ENCODE measurements at places on chromosomes 12 and 14.

GRCh38 chr14:99672506-99673304 lies 11.4 kb upstream of the CYP46A1 start:
- peak; percentile 15 for DNase-seq

GRCh38 chr12:93939641-93940325 lies 208.6 kb upstream of the PLXNC1 start:
- DNase-seq: no peak

DNA sequence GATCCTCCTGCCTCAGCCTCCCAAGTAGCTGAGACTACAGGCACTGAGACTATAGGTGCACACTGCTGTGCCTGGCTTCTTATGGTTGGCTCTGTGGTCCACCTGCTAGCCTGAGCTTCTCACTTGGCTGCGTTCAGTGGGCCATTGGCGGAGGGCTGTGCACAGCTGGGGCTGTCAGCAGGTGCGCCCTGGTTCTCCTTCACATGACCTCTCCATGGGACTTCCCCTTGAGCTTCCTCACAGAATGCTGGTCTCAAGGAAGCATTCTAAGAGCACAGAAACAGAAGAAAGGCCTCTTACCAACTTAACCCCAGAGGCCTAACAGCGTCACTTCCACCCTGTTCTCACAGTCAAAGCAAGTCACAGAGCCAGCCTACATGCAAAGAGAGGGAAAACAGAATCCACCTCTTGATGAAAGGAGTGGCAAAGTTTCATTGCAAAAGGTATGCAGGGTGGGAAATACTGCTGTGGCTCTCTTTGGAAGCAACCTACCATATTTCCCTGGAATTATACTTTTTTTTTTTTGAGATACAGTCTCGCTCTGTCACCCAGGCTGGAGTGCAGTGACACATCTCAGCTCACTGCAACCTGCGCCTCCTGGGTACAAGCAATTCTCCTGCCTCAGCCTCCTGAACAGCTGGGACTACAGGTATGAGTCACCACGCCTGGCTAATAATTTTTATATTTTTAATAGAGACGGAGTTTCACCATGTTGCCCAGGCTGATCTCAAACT lies 9.3 kb downstream of the RILPL2 start:
- peak; percentile 55 for DNase-seq

DNA sequence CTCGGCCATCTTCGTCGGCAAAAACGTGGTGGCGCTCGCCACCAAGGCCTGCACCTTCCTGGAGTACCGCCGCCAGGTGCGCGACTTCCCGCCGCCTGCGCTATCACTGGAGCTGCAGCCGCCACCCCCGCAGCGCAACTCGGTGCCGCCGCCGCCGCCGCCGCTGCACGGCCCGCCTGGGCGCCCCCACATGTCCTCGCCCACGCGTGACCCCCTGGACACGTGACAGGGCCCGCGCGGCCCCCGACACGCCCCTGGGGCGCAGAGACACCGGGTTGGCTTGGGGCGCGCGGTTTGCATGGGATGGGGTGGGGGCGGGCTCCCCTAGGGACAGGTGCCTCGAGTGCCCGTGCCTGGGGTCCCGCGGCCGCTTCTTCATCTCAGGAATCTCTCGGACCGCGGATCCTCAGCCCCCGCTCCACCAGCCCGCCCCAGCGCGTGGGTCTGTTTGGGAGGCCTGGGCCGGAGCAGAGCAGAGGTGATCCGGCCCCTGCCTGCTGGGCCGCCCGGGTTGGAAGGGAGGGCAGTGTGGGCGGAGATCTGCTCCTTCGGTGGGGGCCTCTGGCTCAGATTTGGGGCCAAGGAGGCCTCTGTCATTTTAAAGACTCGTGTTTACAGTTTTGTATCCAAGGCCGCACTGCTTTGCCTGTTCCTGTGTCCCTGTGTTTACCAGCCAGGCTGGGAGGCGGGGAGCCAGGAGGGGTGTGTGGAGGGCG lies 3.3 kb downstream of the TMEM121 start:
- DNase-seq: peak; percentile 70

- DNase-seq: peak; percentile 70
Measured at GRCh38 chr12:553216-554000, 93.7 kb downstream of the B4GALNT3 start.

DNA sequence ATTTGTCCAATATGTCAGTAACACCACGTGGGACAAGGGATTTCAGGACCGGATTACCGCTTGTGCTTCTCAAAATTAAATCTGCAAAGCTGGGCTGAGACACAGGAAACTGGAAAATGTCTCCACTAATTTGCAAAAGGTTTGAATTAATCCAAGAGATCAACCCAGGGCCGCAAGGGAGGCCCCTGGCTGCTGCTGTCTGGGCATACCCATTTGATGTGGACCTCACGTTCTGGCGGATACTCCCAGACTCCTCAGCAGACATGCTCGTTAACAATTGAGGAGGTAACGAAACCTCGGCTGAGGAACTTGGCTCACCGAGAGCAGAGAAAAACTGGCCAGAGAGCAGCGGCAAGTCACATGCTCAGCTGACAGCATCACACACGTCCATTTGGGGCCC lies 180.6 kb downstream of the SLC15A4 start:
- no peak for DNase-seq

- no peak for DNase-seq
Measured at GRCh38 chr14:70779667-70780066, 29.6 kb downstream of the MAP3K9 start.

GRCh38 chr12:72094490-72094889 lies 155.8 kb downstream of the TPH2 start:
- DNase-seq: no peak

GRCh38 chr12:42498549-42499247 lies 90.8 kb downstream of the PRICKLE1 start:
- no peak for DNase-seq

DNA sequence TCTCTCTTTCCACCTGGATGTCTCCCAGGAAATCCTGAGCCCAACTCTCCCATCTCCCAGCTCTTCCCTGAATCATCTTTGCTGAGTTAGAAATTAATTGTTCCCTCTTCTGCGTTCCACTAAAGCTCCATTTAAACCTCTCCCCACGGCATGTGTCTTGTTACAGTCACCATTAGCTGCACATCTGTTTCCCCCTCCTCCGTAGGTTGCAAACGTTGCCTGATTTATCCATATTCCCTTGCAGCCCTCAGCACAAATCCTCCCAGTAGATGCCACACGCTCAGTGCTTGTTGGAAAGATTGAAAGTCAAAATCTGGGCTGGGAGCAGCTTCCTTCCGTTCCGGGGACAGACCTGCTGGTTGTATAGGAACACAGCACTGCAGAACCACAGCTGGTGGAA lies 90.4 kb downstream of the SLC24A4 start:
- DNase-seq: no peak

GRCh38 chr12:124777399-124778372 lies 86.0 kb downstream of the SCARB1 start:
- DNase-seq: no peak

- DNase-seq: no peak
Measured at GRCh38 chr12:130083002-130083401, 79.3 kb upstream of the FZD10 start.

DNA sequence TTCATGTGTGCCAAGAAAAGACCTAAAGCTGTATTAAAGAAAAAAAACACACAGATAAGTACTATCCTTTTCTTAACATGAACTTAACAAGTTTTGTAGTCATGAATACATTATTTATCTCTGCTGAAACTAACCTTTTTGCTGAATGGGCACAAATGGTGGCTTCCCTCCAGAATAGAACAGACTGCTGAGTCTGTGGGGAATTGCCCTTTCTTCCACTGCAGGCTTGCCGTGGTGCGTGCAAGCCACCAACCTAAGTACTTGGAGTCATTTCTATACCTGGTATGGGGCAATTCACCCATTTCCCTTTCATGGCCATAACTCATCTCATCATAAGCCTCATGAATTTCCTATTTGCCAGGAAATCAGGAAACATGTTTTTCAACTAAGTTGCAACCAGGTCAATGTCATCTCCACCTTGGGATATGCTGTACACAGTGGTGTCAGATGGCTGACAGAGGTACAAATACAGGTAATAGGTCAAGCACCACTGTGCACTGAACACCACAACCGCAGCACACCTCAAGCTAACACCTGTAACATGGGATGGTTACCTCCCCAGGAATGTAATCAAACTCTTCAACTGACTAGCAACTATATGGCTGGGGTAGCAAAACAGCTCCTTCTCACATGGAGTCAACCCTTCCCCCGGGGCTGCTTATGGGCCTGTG lies 49.9 kb downstream of the CATSPERB start:
- peak; percentile 28 for DNase-seq

GRCh38 chr14:54329082-54329695 lies 67.6 kb upstream of the CDKN3 start:
- DNase-seq: peak; percentile 23

DNA sequence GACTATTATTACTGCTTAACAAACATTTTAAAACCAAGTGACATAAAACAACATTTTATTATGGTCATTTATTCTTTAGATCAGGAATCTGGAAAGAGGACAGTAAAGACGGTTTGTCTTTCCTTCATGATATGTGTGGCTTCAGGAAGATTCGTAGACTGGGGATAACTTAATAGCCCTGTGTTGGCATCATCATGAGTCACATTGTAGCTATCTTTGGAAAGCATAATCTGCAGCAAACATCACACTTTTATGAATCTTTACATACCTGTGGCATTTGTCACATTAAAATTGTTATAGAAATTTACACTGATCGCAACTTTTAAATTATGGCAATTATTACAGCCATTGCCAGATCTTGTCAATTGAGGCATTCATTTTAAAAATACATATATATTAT lies 397.1 kb downstream of the NOVA1 start:
- no peak for DNase-seq

GRCh38 chr14:81625343-81625742 lies 91.7 kb upstream of the SEL1L start:
- no peak for DNase-seq

- DNase-seq: no peak
Measured at GRCh38 chr12:79645235-79645630, 45.5 kb downstream of the PAWR start.

- DNase-seq: no peak
Measured at GRCh38 chr12:132664206-132665148, 22.7 kb downstream of the POLE start.

- peak; percentile 63 for DNase-seq
Measured at GRCh38 chr12:56078931-56079722, 838 bp upstream of the ERBB3 start.

DNA sequence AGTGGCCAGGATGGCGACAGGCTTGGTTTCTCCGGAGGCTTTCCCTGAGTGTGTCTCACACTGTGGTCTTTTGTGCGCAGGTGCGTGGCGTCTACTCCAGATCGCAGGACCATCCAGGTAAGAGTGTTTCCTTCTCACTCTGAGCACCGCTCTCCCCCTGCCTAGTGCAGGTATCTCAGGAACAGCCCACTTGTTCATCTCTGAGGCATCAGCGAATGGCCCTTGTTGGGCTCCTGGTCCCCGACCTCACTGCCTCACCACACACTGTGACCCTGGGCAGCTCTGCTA lies 781 bp downstream of the ADGRD1 start:
- DNase-seq: no peak

- no peak for DNase-seq
Measured at GRCh38 chr14:85233756-85234155, 296.2 kb upstream of the FLRT2 start.
